ENCODE measurements at places on chromosomes 5 and 9. TPM values are rescaled to one million over a fixed set of nuclear protein-coding genes. Genes with fewer than 3 reads are reported as not detected.

- DNase-seq = peak; percentile 8
These were observed 524.2 kb downstream of the ACTL7B start for GRCh38 chr9:108331596-108331995.

DNA sequence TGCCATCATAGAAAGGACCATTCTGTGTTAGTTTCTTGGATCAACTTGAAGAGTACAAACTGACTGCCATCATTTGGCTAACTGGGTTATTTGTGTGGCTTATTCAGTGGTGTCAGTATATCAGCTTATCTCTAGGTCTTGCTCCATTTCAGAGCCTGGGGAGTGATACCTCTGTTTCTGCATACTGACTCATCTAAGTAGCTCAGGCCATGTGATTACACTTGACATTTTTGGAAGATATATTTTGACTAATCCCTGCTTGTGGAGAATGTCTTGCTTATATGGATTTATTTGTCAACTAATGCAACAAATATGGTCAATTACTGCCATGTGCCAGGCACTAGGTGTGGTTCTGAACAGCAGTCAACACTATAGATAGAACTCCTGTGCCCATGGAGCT, 311.7 kb downstream of the YTHDC2 start:
- DNase-seq = no peak

DNA sequence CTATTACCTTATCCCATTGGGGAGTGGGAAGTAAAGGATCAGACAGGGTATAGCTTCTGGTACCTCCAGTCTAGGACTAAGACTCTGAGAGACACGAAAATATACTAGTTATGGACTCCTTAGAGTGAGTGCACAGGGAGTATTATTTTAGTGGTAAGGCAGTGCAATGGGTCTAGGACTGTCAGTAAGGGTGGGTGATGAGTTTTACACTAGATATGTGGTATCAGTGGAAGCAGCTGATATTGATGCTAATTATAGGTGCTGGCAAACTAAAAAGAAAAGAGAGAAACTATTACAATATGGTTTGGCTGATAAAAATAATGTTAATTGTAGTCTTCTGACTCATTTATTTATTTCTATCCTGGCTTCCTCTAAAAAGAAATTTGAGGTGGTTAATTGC, 118.6 kb downstream of the UNC13B start:
- no peak for DNase-seq

DNA sequence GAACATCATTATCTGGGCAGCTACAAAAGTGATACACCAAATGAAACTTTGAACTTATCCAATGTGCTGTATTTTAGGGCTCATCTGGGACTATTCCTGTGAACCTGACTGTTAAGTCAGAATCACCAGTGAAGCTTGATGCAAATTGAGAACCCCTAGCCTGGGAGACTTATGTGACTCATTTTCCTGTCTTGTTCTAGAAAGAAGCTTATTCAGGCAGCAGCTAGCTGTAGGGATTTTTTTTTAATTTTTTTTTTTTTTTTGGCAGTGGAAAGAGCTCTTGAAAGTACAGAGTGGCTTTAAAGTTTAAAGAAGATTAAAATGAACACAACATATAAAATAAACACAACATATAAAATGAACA, 81.1 kb upstream of the TNFAIP8 start:
- peak; percentile 83 for DNase-seq

DNA sequence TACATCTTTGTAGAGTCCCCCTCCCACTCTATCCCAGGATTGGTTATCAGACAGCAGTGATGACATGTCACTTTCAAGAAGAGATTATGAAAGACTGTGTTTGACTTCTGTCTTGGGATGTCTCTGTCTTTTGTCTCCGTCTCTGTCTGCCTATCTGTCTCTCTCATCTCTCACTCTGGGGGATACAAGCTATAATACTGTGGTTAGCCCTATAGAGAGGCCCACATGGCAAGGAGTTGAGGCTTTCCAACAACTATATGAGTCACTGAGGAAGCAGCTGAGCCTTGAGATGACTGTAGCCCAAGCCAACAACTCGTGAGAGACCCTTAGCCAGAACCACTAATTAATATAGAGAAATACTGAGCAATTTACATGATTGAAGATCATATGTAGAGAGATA, 284.8 kb downstream of the PDE4D start:
- no peak for DNase-seq

DNA sequence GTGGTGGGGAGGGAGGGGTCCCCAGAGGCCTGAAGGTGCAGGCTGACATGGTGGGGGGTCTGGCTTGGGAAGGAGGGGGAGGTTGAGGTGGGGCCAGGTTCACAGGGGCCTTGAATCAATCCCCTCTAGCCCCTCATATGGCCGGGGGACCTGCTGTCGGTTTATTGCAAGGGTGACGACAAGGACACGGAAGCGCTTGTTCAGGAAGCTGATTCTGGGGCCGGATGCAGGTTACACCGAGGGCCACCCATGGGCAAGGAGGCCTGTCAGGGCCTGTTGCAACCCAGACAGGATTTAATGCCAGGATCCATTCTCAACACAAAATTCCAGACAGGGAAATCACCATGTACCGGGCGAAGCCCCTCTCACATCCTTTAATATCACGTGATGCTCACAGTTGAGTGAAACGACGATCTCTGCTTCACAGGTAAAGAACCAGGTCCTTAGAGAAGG, 41.6 kb upstream of the SYNPO start:
- DNase-seq = peak; percentile 79

DNA sequence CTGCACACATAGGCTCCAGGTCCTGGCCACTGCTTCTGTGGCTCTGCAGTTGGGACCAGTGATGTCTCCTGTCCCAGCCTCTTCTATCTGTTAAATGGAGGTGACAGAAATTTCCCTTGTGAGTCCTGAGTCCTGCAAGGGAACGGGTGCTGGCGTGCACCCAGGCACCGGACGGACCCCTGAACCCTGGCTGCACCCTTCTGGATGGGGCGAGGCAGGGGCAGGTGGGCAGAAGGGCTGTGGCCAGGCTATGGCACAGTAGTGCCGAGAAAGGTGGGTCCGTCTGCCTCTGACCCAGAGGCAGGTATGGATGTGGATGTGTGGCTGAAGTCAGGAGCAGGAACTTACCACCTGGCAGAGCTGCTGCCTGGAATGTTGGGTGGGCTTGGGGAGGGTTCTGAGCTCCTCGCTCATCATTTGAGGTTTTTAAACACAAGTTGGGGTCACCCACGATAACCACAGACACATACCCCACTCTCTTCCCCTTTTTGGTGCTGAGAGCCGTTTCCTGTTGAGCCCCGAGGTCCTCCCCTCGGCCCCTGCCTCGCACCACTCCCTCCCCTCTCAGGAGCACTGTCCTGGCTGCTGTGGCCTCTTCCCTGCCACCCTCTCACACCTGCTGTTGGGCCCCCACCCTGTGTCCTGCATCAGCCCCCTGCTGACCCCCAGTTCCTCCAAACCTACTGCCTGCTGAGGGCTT, 82.0 kb downstream of the COL5A1 start:
- DNase-seq = no peak

- peak; percentile 84 for DNase-seq
These were observed 116.1 kb downstream of the DCP2 start for GRCh38 chr5:113092683-113093082.

DNA sequence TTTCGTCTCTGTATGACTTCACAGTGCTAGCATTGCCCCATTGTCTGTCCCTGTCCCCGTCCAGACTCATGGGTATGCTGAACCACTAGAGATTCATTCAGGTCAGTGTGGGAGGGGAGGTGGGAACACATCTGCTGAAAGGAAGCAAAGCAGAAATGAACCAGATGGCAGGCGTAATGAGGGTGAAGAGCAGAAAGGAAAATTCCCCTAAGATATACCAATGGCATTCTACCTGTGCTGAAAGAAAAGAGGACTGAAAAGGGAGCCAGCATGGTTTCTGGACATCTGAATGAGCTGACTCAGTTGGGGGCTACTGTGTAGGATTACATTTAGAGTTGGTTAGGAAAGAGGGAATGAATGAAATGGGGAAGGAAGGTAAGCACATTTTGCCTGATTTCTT, 678.7 kb downstream of the MAT2B start:
- no peak for DNase-seq

DNA sequence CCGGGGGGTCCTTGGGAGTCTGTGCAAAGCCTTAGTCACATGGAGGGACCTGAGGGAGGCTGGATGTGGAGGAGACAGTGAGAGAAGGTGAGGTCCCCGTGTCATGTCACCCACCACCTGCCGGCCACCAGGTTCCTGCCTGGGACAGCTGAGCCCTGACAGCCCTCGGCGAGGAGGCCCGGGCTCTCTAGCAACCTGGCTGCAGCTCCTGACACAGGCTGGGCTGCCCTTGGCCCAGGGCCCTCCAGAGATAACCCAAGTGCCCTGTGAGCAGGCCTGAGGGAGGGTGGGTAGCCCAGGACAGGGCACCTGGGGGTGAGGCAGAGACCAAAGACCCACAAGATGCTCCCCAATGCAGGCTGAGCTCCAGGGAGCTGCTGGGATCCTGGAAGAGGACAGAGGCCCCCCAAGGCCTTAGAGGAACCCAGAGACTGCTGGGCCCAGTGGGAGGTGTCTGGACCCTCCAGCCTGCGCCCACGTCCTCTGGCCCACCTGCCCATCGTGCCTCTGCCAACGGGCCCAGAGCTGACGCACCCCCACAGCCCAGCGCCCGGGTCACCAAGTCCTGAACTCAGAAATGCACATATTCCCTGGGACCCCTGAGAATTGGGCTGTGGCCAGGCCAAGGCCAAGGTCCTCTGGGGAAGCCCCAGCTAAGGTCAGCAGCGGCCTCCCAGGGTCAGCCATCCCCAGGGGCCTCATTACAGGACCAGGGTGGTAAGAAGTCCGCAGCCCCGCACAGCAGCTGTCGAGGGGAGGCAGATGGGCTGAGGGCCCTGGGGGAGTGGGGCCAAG, 8.8 kb upstream of the PTGDS start:
- no peak for DNase-seq

DNA sequence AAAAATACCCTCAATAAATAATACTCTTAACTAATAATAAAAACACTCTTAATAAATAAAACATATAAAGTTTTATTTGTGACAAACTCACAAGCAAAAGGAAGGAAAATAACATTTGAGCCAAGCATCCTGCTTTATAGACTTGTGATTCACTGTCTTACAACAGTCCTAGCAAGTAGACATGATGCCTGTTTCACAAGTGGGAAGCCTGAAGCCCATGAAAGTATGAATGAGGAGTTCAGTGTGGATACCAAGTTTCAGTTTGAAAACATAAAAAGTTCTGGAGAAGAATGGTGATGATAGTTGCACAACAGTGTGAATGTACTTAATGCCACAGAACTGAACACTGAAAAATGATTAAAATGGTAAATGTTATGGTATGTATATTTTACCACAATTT, 10.9 kb downstream of the HABP4 start:
- no peak for DNase-seq

DNA sequence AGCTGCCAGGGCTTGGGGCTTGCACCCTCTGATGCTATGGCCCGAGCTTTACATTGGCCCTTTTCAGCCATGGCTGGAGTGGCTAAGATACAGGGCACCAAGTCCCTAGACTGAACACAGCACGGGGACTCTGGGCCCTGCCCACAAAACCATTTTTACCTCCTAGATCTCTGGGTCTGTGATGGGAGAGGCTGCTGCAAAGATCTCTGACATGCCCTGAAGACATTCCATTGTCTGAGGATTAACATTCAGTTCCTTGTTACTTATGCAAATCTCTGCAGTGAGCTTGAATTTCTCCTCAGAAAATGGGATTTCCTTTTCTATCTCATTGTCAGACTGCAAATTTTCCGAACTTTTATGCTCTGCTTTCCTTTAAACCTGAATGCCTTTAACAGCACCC, 337.0 kb upstream of the SMC2 start:
- no peak for DNase-seq

- DNase-seq = peak; percentile 44
These were observed 122.9 kb upstream of the DAB2 start for GRCh38 chr5:39547553-39548154.

DNA sequence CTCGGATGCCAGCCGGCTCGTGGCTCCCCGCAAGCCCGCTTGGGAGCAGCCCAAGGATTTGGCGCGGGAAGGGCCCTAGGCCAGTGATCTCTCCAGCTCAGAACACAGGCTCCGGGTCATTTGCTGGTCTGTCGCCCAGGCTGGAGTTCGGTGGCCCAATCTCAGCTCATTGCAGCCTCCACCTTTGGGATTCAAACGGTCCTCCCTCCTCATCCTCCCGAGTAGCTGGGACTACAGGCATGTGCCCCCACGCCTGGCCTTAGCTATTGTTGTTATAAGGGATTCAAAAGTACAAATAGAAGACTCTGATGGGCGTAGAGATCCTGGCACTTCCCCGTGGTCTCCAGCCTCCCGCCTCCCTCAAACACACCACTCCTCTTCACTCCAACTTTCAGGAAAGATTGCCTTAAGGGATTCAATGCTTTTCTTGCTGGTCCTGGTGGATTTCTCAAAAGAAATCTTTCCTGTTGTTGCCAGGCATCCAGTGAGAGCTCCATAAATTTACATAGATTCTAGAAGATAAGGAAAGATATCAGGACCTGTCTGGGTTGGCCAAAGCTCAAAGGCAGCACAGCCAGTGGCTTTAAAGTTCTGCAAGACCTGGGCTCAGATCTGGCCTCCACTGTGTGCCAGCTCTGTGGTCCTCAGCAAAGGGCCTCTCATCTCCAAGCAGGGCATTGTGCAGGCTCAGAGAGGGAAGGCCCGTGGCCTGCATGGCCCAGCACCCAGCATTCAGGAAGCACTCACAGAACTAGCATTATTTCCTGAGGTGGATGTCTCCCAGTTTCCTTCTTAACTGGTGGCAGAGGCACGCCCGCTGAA, 1.0 kb downstream of the AIF1L start:
- DNase-seq = no peak

DNA sequence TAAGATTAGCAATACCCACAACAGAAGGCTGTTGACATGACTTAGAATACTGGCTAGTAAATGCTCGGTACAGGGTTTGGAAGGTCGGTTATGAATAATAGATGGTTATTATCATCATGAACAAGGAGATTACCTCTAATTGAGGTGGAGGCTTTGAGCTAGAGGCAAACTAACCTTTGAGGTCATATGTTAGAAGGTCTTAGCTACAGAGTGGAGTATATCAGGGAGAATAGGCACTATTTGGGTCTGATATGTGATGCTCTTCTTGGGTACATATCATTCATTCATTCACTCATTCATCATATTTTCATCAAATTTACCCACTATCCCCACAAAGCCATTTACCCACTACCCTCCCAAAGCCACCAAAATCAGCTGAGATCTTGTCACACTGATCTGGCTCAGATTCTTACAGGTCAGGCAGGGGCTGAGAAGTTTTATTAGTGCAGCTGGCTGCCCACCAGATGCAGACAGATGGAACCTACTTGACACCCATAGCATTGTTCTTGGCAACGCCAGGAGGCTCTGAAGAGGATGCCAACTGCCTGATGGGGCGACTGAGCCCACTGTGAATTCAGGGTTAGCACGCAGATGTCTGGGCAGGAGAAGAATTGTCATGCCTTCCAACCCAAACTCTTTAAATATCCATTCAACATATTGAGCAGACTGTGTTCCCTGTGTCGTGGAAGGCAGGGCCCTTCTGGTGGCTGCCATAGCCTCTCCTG, 90.2 kb upstream of the SH3PXD2B start:
- no peak for DNase-seq

HAVCR2 gene
- not detected for polyA plus RNA-seq

SMIM33 gene
- polyA plus RNA-seq = not detected

TAS2R1 gene
- not detected for polyA plus RNA-seq

NREP gene
- 4.8 TPM for polyA plus RNA-seq

PCYOX1L gene
- polyA plus RNA-seq = 17.2 TPM

All from mammary epithelial cell (primary cell).